ENCODE measurements at places on chromosomes 11 and 22.

DNA sequence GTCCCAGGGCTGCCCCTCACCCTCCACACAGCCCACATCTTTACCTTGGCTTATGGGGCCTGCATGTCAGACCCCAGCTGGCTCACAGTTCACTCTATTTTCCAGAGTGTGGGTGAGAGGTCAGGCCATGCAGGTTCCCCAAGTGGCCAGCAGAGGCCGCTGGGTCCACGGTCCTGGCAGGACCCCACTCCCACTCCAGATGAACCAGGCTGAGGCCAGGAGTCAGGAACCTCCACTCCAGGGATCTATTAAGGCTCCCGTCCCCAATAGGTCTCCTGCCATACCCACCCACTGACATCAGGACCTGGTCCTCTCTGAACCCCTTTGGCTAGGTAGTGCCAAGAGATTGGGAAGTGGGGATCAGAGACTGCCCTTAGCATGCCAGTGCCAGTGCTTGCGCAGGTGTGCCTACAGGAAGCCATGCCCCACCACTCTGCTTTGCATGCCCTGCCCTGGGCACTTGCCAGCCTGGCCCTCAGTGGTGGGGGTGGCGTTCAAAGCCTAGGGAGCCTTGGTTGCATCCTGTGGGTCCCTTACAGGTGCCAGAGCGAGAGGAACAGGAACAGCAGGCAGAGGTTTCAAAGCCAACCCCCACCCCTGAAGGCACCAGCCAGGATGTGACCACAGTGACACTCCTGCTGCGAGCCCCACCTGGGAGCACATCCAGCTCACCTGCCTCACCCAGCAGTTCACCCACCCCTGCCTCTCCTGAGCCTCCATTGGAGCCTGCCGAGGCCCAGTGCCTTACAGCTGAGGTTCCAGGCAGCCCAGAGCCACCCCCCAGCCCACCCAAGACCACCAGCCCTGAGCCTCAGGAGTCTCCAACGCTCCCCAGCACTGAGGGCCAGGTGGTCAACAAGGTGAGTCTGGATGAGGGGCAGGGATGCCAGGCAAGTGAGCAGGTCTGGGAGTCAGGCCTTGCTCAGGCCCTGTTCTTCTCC, 8.3 kb downstream of the SMTN start:
- peak; percentile 54 for DNase-seq

DNA sequence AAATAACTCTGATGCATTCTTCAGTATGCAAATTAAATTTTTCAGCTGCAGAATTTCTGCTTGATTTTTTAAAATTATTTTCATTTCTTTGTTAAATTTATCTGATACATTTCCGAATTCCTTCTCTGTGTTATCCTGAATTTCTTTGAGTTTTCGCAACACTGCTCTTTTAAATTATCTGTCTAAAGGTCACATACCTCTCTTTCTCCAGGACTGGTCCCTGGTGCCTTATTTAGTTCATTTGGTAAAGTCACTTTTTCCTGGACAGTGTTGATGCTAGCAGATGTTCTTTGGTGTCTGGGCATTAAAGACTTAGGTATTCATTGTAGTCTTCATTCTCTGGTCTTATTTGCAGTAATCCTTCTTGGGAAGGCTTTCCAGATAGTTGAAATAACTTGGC, 577.4 kb upstream of the LUZP2 start:
- no peak for DNase-seq

DNA sequence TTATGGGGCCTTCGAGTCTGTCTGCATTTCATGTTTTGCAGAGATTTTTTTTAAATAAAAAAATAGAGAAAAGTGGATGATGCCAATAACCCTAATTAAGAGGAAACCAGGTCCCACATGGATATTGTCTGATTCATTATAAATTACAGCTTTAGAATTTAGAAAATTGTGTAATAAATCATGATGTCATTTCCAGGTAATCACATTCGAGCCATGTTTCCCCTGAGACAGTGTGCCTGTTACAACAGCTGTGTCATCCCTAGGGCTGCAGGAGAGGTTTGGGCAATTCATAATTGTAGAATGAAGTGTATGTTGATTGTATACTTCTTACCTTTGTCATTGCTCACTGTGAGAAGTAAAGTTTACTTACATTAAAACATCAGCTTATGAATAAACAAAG, 38.3 kb downstream of the NCAM1 start:
- DNase-seq, result no peak

DNA sequence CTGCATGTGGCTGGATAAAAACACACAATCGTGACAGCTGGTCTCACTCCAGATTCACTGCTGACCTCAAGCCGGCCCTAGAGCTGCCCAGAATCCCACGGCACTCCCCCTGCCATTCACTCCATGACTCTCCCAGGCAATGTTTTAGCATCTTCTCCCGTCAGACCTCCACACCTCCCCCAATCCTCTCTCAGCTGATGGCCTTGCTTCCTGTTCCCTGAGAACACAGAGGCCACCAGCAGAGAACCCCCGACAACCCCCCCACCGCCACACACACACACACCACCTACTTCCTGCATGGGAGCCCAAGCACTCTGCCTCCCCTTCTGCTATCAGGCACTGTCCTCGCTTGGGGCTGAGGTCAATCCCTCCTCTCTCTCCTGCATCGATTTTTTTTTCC, 9.3 kb downstream of the TNKS1BP1 start:
- DNase-seq, result peak; percentile 83

DNA sequence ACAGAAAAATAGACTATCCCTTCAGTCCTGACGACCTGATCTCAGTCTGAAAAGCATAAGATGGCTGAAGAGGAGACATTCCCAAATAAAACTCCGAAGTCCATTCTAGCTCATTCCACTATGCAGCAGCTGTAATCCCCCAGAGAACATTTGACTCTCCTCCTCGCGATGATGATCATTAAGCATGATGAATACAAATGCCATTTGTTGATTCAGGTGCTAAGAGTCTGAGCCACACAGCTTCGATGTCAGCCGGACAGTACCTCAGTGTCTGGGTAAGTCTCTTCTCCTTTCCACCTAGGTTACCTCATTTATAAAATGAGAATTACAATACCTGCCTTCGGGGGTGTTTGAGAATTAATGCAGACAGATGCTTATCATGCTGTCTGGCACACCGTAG, 94.8 kb downstream of the TENM4 start:
- DNase-seq, result no peak

GRCh38 chr22:24423519-24424000, 3.8 kb upstream of the ADORA2A start:
- peak; percentile 44 for DNase-seq

DNA sequence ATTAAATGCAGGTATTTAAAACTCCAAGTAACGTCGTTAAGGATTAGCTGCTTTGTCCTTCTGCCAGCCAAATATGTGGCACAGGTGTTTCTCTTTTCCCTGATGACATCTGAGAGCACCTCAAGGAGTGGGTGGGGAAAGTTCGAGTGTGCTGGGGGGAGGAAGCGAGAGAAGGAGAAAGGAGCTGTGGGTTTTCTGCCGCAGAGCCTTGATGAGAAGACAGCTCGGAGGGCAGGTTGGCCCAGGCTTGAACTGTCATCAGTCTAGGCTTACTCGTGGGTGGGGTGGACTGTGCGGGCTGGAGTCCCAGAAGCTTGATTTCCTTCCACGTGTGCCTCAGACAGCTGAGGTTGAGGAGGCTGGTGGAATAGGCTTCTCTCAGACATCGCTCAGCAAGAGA, 15.2 kb upstream of the SORL1-AS1 start:
- DNase-seq, result no peak

DNA sequence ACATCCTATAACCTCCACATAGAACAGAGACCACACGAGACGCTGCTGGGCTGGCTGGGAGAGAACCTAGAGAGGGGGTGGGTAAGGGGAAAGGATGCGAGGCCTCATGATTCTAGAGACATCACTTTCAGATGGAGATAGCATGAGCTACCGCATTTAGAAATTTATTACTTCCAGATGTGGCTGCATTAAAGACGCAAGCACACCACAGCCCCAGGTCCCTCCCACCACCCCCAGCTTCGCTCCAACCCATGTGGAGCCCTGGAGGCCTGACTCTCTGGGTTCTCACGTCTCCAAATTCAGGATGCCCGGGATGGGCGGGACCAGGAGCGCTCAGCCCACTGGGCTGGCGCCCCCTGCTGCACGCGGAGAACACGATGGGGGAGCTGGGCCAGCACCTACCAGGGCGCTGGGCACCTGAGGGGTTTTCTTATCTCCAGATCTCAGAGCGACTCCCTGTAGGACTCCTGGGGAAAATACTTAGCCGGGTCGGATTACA, 13.6 kb downstream of the MRPL21 start:
- peak; percentile 27 for DNase-seq

DNA sequence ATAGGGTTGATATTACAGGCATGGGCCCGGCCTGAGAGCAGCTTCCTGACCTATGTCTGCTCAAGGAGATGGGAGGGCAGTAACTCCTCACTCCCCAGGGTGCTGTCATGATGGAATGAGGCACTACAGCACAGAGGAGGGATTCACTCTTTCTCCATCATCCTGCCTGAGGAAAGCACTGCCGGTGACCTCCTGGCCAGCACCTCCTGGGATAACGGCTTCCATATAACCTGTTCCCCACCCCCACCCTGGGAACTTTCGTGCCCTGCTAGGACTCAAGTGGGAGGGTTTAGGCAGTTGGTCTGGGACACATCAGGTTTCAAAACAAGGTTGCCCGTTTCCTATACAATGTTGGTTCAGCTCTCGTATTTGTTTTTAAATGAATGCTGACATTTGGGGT, 42.7 kb upstream of the MN1 start:
- DNase-seq, result no peak
